ENCODE measurements at places on chromosomes 2 and 18. TPM values are rescaled to one million over a fixed set of nuclear protein-coding genes. Genes with fewer than 3 reads are reported as not detected.

FOXD4L1 gene
- total RNA-seq: 0.62 TPM

C2orf69 gene
- total RNA-seq: 12.5 TPM

GRCh38 chr2:25844089-25844488, 34.2 kb downstream of the ASXL2 start:
- peaks cover 39% of the 10 kb centered on the region for H3K36me3 ChIP-seq
- H3K4me3 ChIP-seq: no peak overlapping the region
- no peak overlapping the region for H3K27ac ChIP-seq
- no peaks in the 10 kb centered on the region for H3K27me3 ChIP-seq

DNA sequence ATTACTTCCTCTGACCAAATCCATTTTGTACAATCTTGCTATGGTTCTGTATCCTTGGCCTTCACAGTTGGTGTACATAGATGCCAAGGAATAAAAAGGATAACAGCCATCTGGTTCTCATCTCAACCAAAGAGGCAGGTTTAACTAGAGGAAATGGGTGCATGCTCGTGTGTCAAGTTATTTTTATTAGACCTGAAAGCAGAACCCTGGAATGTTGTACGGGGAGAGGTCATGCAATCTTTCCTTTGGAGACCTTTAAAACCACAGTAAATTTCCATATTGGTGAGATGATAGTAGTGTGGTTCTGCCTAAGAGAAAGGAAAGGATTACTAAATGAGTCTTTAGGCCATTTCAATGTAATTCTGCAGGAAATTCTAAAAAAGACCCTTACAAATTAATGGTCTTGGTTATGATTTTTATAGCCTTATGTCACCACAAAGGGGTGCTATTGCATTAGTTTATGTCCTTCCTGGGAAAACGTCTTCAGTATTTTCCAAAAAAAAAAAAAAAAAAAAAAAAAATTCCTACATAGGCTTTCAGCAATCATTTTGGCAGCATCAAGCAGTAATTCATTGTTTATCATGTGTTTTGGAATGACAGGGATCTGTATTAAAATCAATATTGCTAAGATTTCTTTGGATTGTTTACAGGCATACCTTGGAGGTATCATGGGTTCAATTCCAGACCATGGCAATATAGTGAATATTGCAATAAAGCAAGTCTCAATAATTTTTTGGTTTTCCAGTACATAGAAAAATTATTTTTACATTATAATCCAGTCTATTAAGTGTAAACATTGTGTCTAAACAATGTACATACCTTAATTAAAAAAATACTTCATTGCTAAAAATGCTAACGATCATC, 270.8 kb downstream of the NYAP2 start:
- no peaks in the 10 kb centered on the region for H3K4me1 ChIP-seq
- H3K36me3 ChIP-seq: no peaks in the 10 kb centered on the region
- H3K27ac ChIP-seq: no peak overlapping the region
- H3K27me3 ChIP-seq: no peaks in the 10 kb centered on the region
- H3K4me3 ChIP-seq: no peak overlapping the region

DNA sequence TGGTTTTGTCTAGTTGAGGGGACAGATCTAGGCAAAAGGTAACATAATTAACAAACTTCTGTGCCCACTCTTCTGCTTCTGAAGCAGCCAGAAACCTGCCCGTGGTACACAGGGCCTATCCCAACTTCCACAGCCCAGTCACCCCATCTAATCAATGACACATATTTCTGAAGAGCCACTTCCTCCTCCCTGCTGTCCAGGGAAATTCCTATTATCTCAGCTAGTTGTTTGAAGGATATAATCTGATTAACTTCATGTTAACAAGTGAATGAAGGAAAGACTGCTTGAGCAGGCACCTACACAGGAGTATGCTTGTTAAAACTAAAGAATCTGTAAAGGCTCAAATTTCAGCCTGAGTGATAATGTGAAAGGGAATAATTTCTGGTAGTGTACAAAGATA, 61.4 kb downstream of the CCDC148 start:
- H3K4me1 ChIP-seq: no peaks in the 10 kb centered on the region
- H3K4me3 ChIP-seq: no peak overlapping the region
- no peak for DNase-seq
- no peaks in the 10 kb centered on the region for H3K36me3 ChIP-seq
- H3K27me3 ChIP-seq: no peaks in the 10 kb centered on the region

All from lower lobe of right lung (tissue), 2 donors.